Smooth muscle cell of bladder (primary cell): ENCODE measurements at places on chromosomes 7 and 10. TPM values are rescaled to one million over a fixed set of nuclear protein-coding genes. Genes with fewer than 3 reads are reported as not detected.

EPHA1 gene
- 0.09 and 0.14 TPM in 2 replicates for total RNA-seq

NUTM2E gene
- under 0.01 TPM in 1 of 2 replicates, not detected in the other for total RNA-seq

GHRHR gene
- not detected in 2 replicates for total RNA-seq

INSIG1 gene
- 237 and 290 TPM in 2 replicates for total RNA-seq

OR9A2 gene
- total RNA-seq = not detected in 2 replicates

SFMBT2 gene
- total RNA-seq = 5.1 and 5.5 TPM in 2 replicates

PKD2L1 gene
- total RNA-seq = not detected in 2 replicates

ANXA8L1 gene
- total RNA-seq = 0.43 TPM in 1 of 2 replicates, not detected in the other

CNOT4 gene
- 8.4 and 9.4 TPM in 2 replicates for total RNA-seq

TMEM176A gene
- total RNA-seq = 1.1 and 70.8 TPM in 2 replicates

ASB4 gene
- total RNA-seq = under 0.01 TPM in 1 of 2 replicates, not detected in the other

KLF14 gene
- total RNA-seq = 0.09 TPM in 1 of 2 replicates, not detected in the other

MYPN gene
- 0.09 and 0.14 TPM in 2 replicates for total RNA-seq

SPDYE11 gene
- not detected in 2 replicates for total RNA-seq

LBX1 gene
- total RNA-seq = not detected in 2 replicates

PRLHR gene
- not detected in 2 replicates for total RNA-seq

AKR1C4 gene
- not detected in 2 replicates for total RNA-seq

CASP2 gene
- total RNA-seq = 4.0 and 5.4 TPM in 2 replicates

CALML5 gene
- total RNA-seq = not detected in 2 replicates

PNLIPRP1 gene
- not detected in 2 replicates for total RNA-seq

ZNF777 gene
- 2.4 and 4.4 TPM in 2 replicates for total RNA-seq

SPDYE2B gene
- total RNA-seq = not detected in 2 replicates

INPP5A gene
- 35.4 and 44.9 TPM in 2 replicates for total RNA-seq

LEP gene
- 0.09 TPM in 1 of 2 replicates, not detected in the other for total RNA-seq
